ENCODE measurements at places on chromosomes 4 and X.

DNA sequence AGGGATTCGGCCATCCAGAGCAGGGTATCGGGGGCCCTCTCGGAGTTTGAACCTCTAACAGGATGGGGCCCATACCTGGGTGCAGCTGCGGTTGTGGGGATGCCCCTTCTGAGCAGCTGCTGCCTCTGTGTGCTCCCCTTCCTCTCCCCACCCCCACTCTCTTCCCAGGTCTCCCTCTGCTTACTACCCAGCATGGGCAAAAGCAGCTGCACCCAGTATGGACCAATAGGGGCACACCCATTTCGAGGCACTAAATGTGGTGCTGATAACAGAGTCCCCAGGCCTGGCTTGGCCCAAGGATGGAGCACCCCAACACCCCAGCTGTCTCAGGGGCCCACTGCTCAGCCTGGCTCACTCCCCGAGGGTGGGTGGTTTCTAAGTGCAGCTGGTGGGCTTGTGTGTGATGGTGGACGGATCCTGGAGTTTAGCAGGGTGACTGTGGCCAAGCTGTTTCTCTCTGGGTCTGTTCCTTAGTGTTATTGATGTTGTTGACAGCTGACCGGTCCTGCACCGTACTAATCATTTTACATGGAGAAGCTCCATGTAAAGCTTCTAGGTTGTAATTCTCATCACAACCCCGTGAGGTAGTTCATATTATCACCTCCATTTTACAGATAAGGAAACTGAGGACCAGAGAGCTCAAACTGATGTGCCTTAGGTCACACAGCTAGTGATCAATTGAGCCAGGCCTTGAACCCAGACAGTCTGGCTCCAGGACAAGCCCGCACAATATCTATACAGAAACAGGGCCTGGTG is 13.1 kb upstream of the KIAA0232 start:
- no peak for DNase-seq

- no peak for DNase-seq
These were observed 76.9 kb downstream of the RRAGB start for GRCh38 chrX:55794405-55794804.

DNA sequence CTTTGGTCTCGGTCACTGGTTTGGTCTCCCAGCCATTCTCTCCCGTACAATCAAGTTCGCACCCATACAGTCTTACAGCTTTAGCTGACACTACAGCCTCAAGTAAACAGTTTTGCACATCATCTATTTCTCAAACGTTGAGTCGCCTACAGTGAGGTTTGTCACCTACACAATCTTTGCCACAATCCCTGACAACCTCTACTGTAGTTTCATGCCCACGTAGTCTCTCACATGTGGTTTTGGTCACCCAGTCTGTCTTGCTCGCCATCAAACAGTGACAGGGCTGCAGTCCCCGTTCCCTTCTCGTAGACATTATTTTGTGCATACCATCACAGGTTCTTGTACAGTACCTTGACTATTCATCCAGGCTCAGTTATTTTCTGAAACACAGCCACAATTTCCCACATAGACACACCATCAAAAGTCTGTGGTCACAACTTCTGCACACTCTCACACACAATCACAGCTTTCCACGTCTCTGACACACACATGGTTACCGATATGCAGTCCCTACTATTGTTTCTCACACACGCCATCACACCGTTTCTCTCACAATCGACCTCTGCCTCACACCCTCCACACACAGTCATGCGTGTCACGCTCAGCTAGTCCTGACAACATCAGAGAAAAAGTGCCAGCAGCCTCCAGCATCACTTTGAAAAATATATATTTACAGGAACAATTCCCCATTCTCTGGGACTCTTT is 5.3 kb upstream of the CFP start:
- DNase-seq, result peak; percentile 12

- no peak for DNase-seq
These were observed 241.1 kb downstream of the MAPK10 start for GRCh38 chr4:86118711-86119110.

GRCh38 chr4:130249002-130249401 is 1153.0 kb downstream of the C4orf33 start:
- DNase-seq, result no peak

GRCh38 chrX:151912780-151913179 is at the start of gene MAGEA4:
Gene MAGEA4 (plus strand): TSS chrX:151912889. CDS start chrX:151923665, 10,776 bp downstream.
- DNase-seq, result no peak

DNA sequence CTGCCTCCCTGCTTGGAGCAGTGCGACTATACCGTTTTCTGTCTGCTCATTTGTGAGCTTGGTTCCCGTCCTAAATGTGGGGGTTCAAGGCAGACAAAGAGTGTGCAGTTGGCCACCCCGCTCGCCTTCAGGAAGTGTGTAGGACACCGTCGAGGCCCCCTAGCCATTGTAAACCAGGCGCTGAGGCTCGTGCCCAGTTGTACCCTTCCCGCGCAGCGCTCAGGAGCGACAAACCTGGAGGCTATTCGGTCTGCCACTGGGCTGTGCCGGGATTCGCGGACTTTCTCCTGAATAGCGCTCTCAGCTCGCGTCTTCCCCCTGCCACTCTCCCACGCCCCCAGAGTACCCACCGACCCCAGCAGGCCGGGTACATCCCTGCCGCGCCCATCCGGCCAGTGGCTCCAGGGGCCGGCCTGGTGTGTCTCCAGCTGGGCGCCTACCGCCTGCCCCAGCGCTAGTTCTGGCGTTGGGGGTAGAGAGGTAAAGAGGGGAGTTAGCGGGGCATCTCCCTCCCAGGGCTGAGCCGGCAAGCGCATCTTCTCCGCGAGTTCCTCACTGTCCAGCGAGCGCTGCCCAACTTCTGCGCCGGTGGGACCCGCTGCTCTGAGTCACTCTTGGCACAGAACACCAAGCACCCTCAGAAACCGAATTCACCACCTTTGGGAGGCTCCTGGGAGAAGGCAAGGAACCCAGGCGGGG is 880 bp upstream of the LONRF3 start:
- DNase-seq, result no peak

DNA sequence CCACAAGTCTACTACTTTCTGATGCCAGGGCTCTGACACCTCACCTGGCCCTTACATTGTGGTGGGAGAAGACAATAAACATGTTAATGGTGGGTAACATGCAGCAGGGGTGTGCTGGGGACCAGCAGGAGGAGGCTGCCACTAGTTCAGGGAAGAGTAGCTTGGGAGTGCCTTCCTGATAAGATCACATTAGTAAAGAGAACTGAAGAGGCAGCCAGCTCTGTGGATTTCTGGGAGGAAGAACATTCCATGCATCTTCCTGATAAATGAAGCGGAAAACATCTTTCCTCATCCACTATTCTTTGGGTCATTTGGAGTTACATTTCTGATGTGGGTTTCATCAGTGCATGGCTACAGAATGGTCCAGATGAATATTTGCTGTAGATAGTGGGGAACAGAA is 9.0 kb downstream of the RNF150 start:
- no peak for DNase-seq

All from activated naive CD4-positive, alpha-beta T cell treated with Interleukin-2 at 50 U/mL for 16 hours (primary cell).